ENCODE measurements at places on chromosomes 12 and 14.

- DNase-seq = peak; percentile 91
These were observed at the start of gene ACADS for GRCh38 chr12:120725659-120726509. Gene ACADS (plus strand): TSS chr12:120725826. CDS start chr12:120725886, 60 bp downstream.

DNA sequence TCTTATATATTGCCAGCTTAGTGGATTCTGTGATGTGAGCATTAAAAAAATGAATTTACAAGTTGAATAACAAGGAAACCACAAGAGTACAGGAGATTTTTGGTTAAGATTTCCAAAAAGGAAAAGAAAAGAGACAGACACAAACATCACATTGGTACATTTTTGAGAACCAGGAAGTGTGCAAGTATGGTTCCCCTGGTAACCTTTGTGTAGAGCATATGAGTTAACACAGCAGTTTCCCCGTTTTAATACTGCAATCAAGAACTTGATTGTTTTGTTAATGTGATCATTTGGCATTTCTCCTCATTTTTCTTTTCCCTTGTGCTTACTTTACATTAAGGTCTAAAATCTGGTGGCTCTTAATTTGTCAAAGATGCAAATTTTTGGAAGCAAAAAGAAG, 490.4 kb upstream of the ATP2B1 start:
- DNase-seq = no peak

GRCh38 chr12:85923767-85924331, 49.8 kb downstream of the NTS start:
- no peak for DNase-seq

GRCh38 chr14:55075628-55076175, 24.3 kb downstream of the MAPK1IP1L start:
- DNase-seq = no peak

- DNase-seq = no peak
These were observed 11.9 kb downstream of the CACNA2D4 start for GRCh38 chr12:1906579-1906978.

- DNase-seq = no peak
These were observed 12.0 kb upstream of the RNU6-7 start for GRCh38 chr14:32189811-32190210.

DNA sequence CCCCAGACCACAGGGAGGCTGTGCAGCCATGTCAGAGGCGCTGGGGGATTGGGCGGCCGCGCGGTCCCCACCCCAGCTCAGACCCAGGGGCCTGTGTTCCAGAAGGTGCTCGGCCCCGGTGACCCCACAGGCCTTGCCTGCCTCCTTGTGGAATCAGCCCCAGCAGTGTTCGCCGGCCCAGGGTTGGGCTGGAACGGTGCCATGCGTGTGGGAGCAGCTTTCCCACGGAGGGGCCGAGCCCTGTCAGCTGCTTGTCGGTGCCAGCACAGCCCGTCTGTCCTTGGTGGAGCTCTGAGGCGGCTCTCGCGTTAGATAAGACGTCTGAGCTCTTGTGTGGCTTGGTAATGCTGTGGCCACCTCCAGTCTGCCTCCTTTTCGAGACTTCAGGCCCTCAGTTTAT, 8.5 kb downstream of the ZFYVE21 start:
- DNase-seq = no peak

DNA sequence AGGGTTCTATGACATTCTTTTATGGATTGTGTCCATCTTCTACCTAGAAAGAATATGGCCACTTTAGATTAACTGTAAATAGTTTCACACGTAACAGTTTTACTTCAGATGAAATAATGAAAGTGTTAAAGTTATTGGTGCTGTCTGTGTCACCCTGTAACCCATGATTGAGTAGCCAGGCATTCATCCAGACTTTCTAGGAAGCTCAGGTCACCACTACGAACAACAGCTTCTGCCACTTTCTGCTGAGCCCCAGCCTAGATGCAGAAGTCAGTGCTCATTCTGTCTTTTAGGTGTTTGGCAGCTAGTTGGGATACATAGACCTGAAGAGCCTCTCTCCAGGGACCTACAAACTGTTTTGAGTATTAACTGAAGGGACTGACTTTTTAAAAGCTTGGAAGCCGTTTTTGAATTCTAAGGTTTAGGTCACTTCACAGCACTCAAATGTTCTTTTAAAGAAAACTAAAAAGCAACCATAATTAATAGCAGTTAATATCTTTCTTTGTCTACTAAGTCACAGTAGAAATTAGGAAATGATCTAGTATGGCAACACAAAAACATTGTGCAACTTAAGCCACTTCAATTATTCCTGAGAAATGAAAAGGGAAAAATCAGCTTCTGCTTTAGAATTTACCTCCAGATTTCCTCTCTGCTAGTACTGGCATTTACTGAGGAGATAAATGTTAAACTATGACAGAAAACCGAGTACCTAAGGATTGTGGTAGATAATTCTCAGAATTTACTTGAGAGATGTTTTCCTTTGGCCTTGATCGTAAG, 266.9 kb downstream of the CCDC91 start:
- DNase-seq = no peak

DNA sequence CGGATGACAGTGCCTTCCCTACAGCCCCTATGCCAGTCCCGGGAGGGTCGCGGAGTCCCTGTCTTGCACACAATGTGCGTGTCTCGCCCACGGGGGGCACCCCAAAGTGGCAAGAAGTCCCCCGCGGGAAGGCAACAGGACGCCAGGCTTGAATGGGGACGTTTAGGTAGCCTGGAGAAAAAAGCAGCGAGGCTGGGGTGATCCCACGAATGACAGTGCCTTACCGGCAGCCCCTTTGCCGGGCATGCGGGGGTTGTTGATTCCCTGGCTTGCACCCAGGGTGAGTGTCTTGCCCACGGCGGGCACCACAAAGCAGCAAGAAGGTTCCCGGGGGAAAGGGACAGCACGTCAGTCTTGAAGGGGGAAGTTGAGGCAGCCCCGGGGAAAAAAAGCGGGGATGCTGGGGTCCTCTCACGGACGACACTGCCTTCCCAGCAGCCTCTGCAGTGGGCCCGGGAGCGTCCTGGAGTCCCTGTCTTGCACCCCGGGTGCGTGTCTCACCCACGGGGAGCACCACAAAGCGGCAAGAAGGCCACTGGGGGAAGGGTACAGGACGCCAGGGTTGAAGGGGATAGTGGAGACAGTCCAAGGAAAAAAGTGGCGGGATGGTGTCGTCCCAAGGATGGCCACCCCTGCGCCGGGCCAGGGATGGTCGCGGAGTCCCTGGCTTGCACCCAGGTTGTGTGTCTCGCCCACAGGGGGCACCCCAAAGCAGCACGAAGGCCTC, 156.8 kb upstream of the ALG10B start:
- DNase-seq = no peak

DNA sequence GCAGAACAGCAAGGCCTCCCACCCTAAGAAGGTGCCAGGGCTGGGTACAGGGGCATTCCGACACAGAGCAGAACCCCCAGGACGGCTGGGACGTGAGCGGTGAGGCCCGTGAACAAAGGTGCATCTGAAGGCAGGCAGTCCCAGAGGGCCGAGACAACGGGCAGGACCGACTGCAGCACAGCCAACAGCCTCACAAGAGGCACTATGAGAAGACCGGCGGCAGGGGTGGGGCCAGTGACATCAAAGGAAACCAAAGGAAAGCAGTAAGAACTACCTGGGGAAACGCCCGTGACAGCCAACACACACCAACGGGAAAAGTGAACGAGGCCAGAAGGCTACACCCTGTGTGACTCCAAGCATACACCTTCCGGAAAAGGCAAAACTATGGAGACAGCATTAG, 9.1 kb downstream of the BTBD6 start:
- DNase-seq = peak; percentile 22

DNA sequence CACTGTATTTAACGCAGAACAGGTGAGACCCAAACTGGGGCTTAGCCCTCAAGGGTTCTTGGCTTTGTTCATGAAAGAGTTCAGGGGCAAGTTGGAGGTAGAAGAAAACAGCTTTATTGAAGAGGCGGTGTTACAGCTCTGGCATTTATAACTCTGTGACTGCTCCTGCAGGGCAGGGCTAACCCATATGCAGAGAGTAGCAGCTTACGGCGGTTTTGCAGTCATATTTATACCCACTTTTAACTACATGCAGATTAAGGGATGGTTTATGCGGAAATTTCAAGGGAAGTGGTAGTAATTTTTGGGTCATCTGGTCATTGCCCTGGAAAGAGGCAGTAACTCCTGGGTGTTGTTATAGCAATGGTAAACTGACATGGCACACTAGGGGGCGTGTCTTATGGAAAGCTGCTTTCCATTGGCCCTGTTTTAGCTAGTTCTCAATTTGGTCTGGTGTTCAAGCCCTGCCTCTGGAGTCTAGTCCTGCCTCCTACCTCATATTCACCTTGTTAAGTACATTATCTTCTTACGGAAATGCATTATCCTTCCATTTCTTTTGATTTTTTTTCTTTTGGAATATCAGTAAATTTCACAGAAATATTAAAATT, 1.8 kb upstream of the IAPP start:
- no peak for DNase-seq

DNA sequence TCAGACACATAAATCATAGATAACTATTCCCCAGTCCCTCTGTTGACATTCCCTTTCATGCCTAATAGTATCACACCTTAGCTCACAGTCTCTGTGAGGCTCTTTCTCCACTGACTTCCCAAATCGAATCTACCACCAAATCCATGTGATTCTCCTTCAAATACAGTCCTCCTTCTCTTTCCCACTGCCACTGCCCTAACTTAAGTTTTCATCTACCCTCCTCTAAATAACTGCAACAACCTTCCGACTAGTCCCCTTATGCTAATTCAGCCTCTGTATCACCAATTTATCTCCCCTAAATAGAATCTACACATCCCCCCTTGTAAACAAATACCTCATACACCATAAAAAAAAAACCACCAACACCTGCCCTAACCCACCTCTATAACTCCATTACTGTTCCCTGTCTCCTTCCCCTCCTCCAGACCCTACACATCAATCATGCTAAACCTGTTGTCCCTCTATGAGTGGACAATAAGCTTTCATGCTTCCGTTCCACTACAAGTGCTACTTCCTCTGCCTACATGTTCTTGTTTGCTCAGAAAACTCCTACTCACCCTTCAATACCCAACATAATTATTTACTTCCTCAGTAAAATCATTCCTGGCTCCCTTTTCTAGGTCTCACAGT, 39.0 kb downstream of the SLC25A21 start:
- no peak for DNase-seq

DNA sequence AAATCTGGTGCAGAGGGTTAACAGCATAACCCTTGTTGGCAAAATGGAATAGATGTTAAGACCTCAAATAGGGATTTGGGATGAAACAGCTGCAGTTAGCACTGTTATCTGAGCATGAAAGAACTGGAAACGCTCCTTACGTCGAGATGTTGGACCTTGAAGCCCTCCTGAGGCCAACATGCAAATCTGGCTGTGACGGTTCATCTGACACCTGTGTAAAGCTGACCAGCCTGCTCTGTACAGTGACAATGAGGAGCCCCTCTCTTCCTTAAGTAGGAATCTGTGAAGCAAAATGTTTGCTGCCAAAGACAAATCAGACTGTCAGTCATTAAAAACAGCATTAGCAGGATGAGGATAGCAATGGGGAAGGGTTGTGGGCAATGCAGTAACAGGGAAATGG, 36.5 kb downstream of the PAPLN start:
- DNase-seq = no peak

GRCh38 chr14:24859559-24859958, 190.4 kb downstream of the STXBP6 start:
- DNase-seq = no peak

DNA sequence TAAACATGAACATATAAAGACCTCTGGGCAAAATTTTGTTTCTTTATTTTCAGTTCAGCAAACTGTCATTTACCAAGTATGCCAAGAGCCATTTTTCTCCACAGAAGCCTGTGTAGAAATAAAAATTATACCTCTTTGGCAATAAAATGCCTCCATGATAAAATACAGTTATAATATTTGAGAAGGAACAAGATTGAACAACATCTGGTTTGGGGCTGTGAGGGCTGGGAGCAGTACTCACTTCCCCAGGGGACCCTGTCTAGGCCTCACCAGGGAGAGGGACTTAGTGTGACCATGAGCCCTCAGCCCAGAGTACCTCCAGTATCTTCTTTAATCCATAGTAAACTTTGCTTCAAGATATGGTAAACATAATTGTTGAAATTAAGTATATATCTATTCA, 65.1 kb downstream of the DAAM1 start:
- no peak for DNase-seq

- no peak for DNase-seq
These were observed 369.7 kb upstream of the SYT1 start for GRCh38 chr12:78494911-78495310.

DNA sequence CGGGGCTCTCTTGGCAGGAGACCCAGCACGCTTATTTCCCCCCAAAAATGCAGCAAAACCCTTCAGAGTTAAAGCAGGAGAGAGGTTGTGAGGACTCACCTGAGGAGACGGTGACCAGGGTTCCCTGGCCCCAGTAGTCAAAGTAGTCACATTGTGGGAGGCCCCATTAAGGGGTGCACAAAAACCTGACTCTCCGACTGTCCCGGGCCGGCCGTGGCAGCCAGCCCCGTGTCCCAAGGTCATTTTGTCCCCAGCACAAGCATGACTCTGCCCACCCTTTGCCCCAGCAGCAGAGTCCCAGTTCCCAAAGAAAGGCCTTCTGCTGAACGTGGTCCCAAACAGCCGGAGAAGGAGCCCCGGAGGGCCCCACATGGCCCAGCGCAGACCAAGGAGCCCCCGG, 337.7 kb downstream of the TMEM121 start:
- DNase-seq = peak; percentile 4

- peak; percentile 78 for DNase-seq
These were observed 34.4 kb upstream of the SYCP3 start for GRCh38 chr12:101773650-101774162.

- no peak for DNase-seq
These were observed 180.2 kb upstream of the MYL2 start for GRCh38 chr12:111100554-111100953.

DNA sequence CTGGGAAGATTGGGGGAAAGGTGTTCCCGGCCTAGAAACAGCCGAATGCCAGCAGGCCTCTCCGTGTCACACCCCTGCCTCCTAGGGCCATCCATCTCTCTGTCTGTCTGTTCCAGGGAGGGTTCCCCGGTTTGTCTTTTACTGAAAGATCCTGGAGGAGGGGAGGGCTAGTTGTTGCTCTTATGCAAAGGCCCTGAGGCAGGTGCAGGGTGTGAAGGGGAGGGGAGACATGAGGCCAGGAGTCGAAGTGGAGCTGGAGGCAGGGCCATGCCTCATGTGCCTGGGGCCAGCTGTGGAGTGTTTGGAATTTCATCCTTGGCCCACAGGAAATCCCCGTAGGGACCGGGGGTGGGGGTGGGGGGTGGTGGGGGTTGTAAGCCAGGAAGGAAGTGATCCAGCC, 8.7 kb upstream of the RCOR1 start:
- DNase-seq = no peak

- DNase-seq = no peak
These were observed 120.9 kb downstream of the BEGAIN start for GRCh38 chr14:100466111-100466856.

GRCh38 chr12:53532021-53532420, 24.7 kb upstream of the NPFF start:
- no peak for DNase-seq

GRCh38 chr14:104739026-104739425, 13.9 kb upstream of the SIVA1 start:
- DNase-seq = no peak

- DNase-seq = no peak
These were observed 142.5 kb upstream of the OVCH1 start for GRCh38 chr12:29639893-29640495.

- DNase-seq = no peak
These were observed 18.7 kb downstream of the DUSP16 start for GRCh38 chr12:12543959-12544358.

All from activated naive CD4-positive, alpha-beta T cell treated with anti-CD3 and anti-CD28 coated beads for 36 hours (primary cell).